Natural killer cell (primary cell): ENCODE measurements at places on chromosomes 3 and 15. TPM values are rescaled to one million over a fixed set of nuclear protein-coding genes. Genes with fewer than 3 reads are reported as not detected.

- DNase-seq: no peak
- H3K36me3 ChIP-seq: no peaks in the 10 kb centered on the region
- no peak overlapping the region for H3K27ac ChIP-seq
- no peaks in the 10 kb centered on the region for H3K27me3 ChIP-seq
Measured at GRCh38 chr3:66952357-66952756, 45.8 kb upstream of the KBTBD8 start.

The CPLX3 gene
- 0.93 TPM for total RNA-seq

The PAK6 gene
- 10.9 TPM for total RNA-seq

GRCh38 chr3:196918968-196919367 lies 23.4 kb downstream of the NCBP2 start:
- H3K4me3 ChIP-seq: no peak overlapping the region
- no peaks in the 10 kb centered on the region for H3K4me1 ChIP-seq
- H3K36me3 ChIP-seq: peaks cover 17% of the 10 kb centered on the region
- H3K27ac ChIP-seq: no peak overlapping the region
- DNase-seq: no peak
- H3K27me3 ChIP-seq: no peaks in the 10 kb centered on the region

DNA sequence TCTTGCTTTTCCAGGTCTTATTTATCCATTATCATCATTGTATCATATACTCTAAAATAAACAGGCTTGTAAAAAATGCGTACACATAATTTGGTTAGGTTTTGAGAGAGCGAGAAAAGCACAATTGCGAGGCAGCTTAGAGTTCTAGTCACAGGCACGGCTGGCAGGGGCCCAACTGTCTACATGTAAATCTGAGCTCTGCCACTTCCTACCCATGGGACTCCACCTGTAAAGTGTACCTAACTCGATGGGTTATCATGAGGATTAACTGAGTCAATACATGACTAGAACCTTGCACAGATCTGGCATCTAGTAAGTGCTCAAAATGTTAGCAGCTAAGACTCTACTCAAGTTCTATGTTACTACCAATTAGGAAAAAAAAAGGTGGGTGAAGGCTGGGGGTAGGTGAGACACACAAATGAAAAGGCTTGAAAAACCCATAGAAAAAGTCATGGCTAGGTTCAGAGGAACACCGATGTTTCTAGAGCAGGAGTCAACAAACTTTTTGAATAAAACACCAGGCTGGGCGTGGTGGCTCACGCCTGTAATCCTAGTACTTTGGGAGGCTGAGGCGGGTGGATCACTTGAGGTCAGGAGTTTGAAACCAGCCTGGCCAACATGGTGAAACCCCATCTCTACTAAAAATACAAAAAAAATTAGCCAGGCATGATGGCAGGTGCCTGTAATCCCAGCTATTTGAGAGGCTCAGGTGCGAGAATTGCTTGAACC lies 36.2 kb downstream of the GLB1 start:
- DNase-seq: peak; percentile 70
- H3K27me3 ChIP-seq: no peaks in the 10 kb centered on the region
- peaks cover 31% of the 10 kb centered on the region for H3K4me1 ChIP-seq
- H3K4me3 ChIP-seq: no peak overlapping the region

DNA sequence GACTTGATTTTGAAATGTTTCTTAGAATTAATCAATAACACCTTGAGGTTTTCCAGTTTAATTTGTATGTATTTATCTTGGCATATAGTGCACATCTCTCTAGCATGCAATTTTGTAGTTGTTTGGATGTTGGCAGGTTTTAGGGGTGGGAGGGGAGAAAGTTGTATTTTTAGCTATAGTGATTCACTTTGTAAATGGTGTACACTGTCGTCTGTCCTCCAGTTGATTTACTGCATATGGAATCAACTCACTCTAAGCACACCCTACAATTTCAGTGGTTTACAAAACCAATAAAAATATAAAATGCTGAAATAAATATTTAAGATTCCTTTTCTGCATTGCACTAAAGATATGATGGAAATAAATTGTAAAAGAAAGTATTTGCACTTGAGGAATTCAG lies 199.1 kb downstream of the CDIN1 start:
- no peak overlapping the region for H3K27ac ChIP-seq
- no peak for DNase-seq
- no peaks in the 10 kb centered on the region for H3K27me3 ChIP-seq
- no peaks in the 10 kb centered on the region for H3K4me1 ChIP-seq
- no peak overlapping the region for H3K4me3 ChIP-seq

- no peak for DNase-seq
- no peak overlapping the region for H3K4me3 ChIP-seq
- H3K4me1 ChIP-seq: peaks cover 3% of the 10 kb centered on the region
- no peaks in the 10 kb centered on the region for H3K27me3 ChIP-seq
- no peak overlapping the region for H3K27ac ChIP-seq
Measured at GRCh38 chr15:63917588-63918316, 84.0 kb upstream of the HERC1 start.

The NOX5 gene
- total RNA-seq: 0.20 TPM

GRCh38 chr15:65916664-65917406 lies 47.5 kb downstream of the RAB11A start:
- peak; percentile 63 for DNase-seq
- no peaks in the 10 kb centered on the region for H3K27me3 ChIP-seq
- H3K4me3 ChIP-seq: no peak overlapping the region
- no peak overlapping the region for H3K27ac ChIP-seq

The MAGI1 gene
- total RNA-seq: not detected

The TUBGCP5 gene
- 14.7 TPM for total RNA-seq

GRCh38 chr3:44993471-44994205 lies 17.6 kb downstream of the EXOSC7 start:
- peaks cover 53% of the 10 kb centered on the region for H3K36me3 ChIP-seq
- no peak overlapping the region for H3K27ac ChIP-seq
- no peaks in the 10 kb centered on the region for H3K4me1 ChIP-seq
- H3K4me3 ChIP-seq: no peak overlapping the region

GRCh38 chr3:15113471-15113870 lies 14.5 kb upstream of the RBSN start:
- H3K36me3 ChIP-seq: no peaks in the 10 kb centered on the region
- no peaks in the 10 kb centered on the region for H3K27me3 ChIP-seq
- DNase-seq: no peak

The GOLGA6D gene
- total RNA-seq: not detected

GRCh38 chr15:36738817-36739216 lies 159.4 kb downstream of the CDIN1 start:
- no peaks in the 10 kb centered on the region for H3K4me1 ChIP-seq
- no peak for DNase-seq
- no peaks in the 10 kb centered on the region for H3K27me3 ChIP-seq
- H3K27ac ChIP-seq: no peak overlapping the region

DNA sequence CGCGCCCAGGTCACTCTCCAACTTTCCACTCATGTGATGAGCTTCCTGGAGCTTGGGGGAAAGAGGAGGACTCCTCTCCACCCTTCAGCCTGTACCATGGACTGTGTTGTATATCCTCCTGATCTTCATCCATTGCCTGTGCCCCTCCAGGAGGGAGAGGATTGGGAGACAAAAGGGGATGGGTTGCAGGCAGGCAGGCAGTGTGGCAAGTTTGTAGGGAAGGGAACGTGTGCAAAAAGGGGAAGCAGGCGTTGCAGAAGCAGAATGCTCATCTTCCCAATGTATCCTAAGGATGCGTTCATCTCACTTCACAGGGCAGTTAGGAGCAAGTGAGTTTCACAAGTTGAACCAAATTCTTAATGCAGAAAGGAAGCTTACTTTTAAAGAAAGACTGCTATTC lies 28.1 kb upstream of the GHSR start:
- H3K27ac ChIP-seq: no peak overlapping the region
- H3K4me3 ChIP-seq: no peak overlapping the region

DNA sequence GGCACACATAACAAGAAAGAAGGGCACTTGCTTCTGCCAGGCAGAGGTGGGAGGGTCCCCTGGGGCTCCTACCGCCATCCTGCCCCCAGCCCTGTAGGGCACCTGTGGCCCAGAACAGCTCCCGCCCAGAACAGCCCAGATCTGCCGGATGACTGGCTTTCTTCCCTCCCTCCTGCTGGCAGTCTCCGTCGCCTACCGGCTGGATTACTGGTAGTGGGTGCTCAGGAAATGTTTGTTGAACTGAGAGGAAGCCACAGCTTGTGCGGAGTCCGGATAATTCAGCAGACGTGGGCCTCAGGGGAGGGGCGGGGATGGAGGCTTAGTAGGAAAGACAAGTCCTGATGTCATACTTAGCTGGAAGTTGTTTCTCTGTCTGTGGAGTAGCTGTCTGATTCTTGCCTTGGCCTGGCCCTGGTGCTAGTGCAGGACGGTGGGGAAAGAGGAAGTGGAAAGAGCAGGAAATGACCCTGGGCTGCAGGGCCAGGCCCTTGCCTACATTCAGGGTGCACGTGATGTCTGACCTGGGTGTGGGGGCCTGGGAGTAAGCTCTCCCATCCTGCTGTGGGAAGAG lies 6.7 kb downstream of the CCDC9B start:
- H3K27ac ChIP-seq: peak overlapping the region; percentile 39
- no peaks in the 10 kb centered on the region for H3K27me3 ChIP-seq
- no peak overlapping the region for H3K4me3 ChIP-seq
- H3K4me1 ChIP-seq: peaks cover 46% of the 10 kb centered on the region
- peak; percentile 42 for DNase-seq

GRCh38 chr3:55718074-55718473 lies 231.0 kb upstream of the WNT5A start:
- no peak for DNase-seq
- no peaks in the 10 kb centered on the region for H3K4me1 ChIP-seq
- H3K36me3 ChIP-seq: no peaks in the 10 kb centered on the region

The PARP15 gene
- 198 TPM for total RNA-seq

DNA sequence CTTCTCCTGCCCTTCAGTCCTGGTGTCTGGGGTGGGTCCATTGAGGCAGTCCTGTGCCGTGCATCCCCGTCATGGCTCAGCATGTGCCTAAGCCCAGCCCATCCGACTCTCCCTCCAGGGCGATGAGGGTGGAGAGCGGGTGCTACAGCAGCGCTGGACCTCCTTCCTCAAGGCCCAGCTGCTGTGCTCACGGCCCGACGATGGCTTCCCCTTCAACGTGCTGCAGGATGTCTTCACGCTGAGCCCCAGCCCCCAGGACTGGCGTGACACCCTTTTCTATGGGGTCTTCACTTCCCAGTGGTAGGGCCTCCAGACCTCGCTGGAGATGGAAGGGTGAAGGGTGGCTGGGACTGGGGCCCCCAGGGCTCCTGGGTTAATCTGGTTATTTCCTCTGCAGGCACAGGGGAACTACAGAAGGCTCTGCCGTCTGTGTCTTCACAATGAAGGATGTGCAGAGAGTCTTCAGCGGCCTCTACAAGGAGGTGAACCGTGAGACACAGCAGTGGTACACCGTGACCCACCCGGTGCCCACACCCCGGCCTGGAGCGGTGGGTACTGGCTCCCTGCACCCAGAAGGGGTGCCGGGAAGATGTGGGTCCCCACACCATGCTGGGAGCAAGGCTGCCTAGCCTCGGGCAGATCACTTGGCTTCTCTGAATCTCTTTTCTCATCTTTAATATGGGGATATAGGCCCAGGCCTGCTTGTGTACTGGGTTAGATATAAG lies 10.1 kb downstream of the CIB1 start:
- H3K27ac ChIP-seq: no peak overlapping the region
- peaks cover 48% of the 10 kb centered on the region for H3K36me3 ChIP-seq
- H3K4me3 ChIP-seq: no peak overlapping the region

DNA sequence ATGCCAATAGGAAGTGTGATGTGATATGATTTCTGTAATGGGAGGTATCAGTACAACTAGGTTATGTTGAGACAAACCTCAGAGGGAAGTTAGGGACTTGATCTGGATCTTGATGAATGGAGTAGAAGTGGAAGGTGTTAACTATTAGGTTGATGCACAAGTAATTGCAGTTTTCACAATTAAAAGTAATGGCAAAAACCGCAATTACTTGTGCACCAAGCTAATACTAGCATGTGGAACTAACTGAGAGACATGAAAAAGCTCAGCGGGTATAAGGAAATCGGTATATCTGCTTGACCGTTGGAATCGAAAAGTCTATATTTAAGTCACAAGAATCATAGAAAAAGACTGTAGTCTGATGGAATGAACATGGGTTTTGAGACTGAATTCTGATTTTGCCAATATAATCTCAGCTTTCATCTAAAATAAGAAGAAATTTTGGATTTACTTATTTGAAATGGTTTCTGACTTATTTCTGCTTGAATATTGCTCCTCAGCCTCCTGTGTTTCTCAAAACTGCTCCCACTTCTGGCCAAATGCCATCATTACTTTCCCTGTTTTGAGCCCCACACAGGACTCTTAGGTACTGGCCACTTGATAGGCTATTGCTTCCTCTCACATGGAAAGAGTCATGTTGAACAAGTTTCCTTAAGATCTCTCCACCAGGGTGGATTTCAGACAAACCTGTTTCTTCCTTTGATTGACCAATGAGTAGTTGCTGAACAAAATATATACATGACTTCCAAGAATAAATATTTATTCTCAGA lies 271.5 kb upstream of the COL8A1 start:
- H3K27ac ChIP-seq: no peak overlapping the region
- no peaks in the 10 kb centered on the region for H3K27me3 ChIP-seq
- H3K4me1 ChIP-seq: no peaks in the 10 kb centered on the region
- H3K4me3 ChIP-seq: no peak overlapping the region

- no peak overlapping the region for H3K4me3 ChIP-seq
- H3K4me1 ChIP-seq: no peaks in the 10 kb centered on the region
- no peaks in the 10 kb centered on the region for H3K36me3 ChIP-seq
- DNase-seq: no peak
Measured at GRCh38 chr15:41150279-41150678, 34.2 kb upstream of the INO80 start.

DNA sequence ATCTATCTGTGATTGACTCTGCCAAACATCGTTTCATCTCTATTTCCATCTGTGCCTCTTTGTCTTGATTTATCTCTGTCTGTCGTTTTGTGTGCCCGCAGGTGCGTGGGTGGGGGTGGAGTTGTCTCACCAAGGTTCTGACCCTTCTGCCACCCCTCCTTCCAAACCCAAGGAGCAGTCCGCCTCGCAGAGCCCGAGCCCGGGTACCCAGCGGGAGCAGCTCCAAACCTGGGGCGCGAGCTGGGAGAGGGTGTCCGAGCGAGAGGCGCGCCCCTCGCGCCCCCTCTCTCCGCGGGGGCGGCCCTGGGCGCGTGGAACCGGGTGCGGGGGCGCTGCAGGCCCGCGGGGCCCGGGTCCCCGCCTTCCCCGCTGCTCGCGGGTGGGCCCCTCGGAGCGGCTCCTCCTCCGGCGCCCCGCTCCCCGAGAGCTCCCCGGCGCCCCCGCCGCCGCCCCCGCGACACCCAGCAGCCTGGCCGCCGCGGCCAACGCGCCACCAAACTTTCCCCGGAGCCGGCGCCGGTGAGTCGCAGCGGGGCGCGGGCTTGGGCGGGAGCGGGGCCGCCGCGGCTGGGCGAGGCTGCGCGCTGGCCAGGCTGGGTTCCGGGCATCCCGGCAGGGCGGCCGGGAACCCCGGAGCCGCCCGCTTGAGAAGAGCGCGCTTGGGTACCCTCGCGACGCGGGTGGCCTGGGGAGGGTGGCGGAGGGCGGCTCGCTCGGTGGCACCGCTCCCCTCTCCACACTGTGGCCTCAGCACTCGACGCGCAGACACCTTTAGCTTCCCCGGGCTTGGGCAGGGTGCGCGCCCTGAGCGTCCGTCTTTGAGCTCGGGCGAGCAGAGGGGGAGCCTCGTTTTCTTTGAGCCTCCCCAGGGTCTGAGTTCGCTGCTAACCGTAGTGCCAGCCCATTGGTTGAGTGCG lies at the start of gene HRH1:
TSS of gene HRH1 (plus strand) at position 458 of the 917 bp plus-strand sequence. CDS start 104,545 bp downstream, outside the sequence.
- no peak for DNase-seq
- no peak within 1 kb of the TSS for H3K27ac ChIP-seq
- H3K27me3 ChIP-seq: peaks cover 12% of the 10 kb centered on the region

GRCh38 chr3:17407576-17407975 lies 334.9 kb downstream of the TBC1D5 start:
- H3K27me3 ChIP-seq: no peaks in the 10 kb centered on the region
- H3K4me3 ChIP-seq: no peak overlapping the region
- H3K4me1 ChIP-seq: no peaks in the 10 kb centered on the region
- no peak overlapping the region for H3K27ac ChIP-seq
- DNase-seq: no peak

GRCh38 chr15:25406846-25407245 lies 32.0 kb downstream of the UBE3A start:
- no peaks in the 10 kb centered on the region for H3K27me3 ChIP-seq
- DNase-seq: no peak
- H3K4me3 ChIP-seq: no peak overlapping the region
- H3K27ac ChIP-seq: no peak overlapping the region

The FRMD5 gene
- not detected for total RNA-seq
